EH (cell line): ENCODE measurements at places on chromosomes 6 and 20.
A peak's percentile ranks its signal among the peaks of the same experiment; 100 is the strongest.

- DNase-seq: no peak
Observed at GRCh38 chr6:139165324-139165723, 30.4 kb downstream of the HECA start.

DNA sequence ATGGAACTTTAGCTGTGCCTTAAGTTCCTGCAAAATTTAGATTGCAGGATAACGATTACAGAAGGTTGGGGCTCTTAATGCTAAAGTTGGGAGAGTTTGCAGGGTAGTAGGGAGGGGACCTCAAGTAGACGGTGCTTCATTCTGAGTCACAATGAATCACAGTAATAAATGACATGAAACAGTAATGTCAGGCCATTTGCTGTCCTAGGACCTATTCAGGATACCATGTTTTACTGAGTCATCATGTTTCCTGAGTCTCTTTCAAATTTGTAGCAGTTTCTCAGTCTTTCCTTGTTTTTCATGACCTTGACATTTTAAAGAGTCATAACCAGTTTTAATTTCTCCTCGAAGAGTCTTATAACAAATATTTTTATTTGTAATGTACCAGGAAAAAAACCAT is 406.9 kb upstream of the MAP3K7 start:
- DNase-seq: no peak

- DNase-seq: peak; percentile 8
Observed at GRCh38 chr6:158311193-158311592, 1.1 kb upstream of the TULP4 start.

DNA sequence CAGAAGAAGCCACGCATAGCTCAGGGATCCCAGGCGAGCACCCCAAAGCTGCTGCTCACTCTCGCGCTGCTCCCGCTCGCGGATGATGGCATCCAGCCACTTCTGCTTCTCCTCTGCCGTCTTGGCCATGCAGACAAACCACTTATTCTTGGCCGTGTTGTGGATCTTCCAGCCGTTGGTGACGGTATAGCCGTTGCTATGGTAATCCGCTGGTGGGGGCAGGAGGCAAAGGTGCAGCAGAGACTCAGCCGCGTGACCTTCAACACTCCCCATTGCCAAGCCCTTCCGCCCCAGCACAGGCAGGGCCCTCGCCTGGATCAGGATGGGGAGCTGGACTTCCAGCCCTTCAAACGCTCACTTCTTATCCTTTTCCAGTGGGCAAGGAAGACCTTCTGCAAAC is 136.9 kb downstream of the PREX1 start:
- no peak for DNase-seq

DNA sequence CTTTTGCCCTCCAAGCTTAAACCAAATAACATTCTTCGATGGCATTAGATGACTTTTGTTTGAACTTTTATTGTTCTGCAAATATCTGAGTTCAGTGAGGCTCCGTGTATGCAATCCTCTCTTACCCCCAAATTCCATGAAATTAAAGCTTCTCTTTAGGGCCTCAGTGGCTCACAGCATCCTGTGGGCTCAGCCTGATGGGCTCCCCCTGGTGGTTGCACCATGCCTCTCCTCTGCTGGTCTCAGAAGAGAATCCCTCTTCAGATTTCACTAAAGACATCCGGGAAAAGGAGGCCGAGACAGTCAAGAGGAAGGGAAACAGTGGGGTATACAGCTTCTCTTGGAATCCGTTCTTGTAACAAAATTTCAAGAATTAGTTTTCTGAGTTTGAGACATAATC is 331.6 kb upstream of the NT5E start:
- DNase-seq: no peak

DNA sequence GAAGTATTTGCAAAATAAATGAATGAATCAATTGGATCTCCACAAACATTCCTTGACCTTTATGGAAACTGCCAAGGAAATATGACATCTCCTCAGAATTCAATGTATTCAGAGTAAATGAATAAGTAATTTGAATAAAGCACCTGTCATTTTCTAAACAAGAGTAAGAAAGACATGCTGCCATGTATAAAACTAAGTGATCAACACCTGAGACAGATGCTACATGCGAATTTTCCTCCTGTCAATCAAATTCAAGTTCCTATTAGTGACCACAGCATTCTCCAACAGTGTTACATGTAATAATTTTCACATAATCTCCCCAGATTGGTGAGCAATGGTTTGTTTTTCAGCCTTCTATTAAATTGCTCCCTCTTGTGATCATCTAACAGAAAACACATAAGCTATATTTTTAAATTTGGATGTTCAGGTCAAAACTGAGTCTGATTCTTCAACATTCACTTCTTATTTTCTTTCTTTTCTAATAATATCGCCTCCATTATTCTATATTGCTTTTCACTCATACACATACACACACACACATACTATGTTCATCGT is 163.2 kb upstream of the RNF217 start:
- DNase-seq: no peak

DNA sequence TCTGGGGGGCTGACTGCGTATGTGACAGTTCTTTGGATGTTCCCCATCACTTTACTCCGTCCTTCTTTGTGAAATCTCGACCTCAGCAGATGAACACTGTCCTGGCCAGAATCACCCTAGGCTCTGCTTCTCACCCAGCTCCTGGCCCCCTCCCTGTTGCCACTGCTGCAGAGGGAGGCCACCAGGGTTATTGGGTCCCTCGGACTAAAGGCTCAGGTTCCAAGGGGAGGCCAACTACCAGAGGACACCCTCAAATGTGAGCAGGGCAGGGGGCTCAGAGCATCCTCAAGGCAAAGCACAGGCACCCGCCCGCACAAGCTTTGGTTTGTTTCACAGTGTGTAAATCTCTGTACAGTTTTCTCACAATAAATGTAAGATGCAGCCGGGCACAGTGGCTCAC is 269.9 kb downstream of the UST start:
- no peak for DNase-seq
